Eye (tissue), 1 donor: ENCODE measurements at places on chromosomes 7 and 10.

GRCh38 chr7:130274296-130274695, 7.6 kb downstream of the CPA2 start:
- DNase-seq, result no peak

DNA sequence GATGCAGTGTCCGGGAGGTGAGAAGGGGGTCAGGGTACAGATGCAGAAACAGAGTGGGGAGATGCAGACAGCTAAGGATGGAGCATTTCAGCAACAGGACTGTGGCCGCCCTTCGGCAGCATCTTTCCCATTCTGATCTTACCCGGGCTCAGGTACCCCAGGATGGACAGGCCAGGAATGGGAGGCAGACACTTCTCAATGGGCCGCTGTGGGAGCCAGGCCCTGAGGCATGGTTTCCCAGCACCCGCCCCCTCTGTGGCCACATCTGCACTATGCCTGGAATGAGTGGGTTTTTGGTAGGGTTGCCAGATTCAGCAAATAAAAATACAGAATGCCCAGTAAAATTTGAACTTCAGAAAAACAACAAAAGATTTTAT, 105.2 kb upstream of the CTBP2 start:
- DNase-seq, result no peak

DNA sequence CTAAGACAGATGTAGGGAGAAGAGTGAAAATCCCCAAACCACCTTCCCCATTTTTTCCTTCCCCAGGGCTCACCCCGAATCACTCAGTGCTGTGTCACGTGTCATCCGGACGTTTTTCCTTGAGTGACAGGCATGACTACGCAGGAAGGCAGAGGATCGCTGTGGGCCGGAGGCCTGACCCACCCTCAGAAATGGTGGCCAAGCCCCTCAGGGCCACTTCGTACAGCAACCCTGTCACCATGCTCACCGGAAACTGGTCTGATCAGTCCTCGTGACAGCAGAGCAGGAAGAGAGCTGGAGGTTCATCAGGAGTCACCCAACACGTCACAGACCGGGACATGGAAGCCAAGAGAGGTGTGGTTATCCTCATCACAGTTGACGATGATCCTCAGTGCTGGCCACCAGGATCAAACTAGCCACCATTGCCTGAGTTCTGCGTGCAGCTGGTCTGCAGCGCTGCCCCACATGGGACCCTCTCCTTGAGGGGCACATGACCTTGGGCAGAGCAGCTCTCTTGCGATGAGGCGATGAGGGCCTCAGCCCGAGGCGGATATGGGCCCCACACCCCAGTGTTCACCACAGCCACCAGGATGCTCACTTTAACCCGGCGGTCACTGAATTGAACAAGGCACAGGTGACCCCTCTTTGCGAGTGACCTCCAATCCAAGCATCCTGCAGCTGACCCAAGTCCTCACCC, 99.3 kb upstream of the INSIG1 start:
- no peak for DNase-seq

DNA sequence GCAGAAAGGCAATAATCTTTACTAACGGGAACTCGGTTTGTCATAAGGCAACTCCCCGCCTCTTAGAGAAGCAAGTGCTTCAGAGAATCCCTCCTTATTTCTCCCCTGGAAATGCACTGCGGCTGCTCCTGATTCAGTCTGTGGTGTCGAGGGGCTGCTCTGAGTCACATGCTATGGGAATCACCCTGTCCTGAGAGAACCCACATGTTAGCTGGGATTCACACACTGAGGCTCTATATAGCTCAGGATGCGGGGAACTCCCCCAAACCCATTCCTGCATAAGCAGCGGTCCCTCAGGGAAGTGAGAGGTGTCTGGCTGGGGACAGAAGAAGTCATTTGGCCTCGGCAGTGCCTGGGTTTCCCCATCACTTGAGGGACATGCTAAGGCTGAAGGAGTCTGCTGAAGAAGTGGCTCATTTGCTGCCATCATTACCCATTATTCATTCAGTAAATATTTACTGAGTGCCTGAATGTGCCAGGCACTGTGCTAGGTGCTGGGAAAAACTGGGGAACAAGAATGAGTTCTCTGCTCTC, 87.5 kb downstream of the ATXN7L1 start:
- DNase-seq, result no peak

- DNase-seq, result no peak
Observed at GRCh38 chr7:122651451-122651850, 47.5 kb downstream of the RNF133 start.

DNA sequence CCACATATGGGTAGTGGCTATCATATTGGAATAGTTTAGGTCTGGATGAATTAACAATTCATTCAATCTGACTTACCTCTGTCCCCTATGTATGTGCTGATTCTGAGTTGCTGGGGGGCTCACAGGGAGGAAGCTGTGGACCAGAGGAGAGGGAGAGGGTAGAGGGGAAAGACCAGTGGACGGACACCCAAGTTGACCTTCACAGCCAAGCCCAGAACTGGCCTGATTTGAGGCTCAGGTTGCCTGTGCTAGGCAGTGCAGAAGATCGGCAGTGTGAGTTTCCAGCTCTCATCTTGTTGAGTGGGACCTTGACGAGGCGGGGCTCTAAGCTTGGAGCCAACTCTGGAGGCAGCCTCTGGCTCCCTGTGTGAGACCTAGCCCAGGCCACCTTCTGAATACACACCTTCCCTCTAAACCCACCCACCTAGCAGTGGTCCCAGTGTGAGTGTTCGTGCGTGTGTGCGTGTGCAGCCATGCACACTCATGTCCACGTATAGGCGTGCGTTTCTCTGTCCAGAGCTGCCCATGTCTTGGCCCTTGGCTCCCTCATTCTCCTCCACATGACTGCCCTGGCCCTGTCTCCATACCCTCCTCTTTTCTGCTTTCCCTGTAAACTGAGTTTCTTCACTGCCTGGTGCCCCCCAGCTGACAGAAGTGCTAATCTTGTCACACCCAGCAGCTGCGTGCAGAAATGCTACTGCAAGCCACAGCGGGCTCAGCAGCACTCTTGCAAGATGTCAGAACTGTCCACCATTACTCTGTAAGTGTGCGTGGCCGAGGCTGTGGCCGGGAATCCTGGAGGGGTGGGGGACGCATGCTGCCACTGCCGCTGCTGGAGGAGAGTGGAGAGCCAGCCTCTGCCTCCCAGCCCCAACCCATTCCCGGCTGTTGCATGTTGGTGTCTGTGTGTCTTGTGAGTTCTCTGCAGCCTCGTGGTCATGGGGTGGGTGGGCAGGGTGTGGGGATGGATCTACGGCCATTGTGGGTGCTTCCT, 47.6 kb downstream of the ADCYAP1R1 start:
- DNase-seq, result no peak

GRCh38 chr7:6315746-6316145, 43.3 kb upstream of the CYTH3 start:
- no peak for DNase-seq

DNA sequence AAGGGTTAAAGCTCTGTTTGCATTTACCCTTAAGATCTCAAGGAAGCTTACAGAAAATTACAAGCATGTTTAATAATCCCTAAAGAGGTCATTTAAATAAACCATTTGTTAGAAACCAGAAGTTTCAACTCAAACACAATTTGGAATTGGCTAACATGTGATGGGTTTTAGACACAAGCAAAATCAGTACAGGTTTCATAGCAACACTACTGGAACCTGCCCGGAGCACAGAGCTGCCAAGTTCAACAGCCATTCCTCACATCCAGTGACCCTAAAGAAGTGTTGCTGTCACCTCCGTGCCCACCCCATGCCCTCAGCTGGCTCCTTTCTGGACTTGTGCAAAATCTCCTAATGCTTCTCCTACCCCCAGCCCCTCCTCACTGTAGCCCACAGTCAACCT, 338.8 kb upstream of the AUTS2 start:
- DNase-seq, result no peak

DNA sequence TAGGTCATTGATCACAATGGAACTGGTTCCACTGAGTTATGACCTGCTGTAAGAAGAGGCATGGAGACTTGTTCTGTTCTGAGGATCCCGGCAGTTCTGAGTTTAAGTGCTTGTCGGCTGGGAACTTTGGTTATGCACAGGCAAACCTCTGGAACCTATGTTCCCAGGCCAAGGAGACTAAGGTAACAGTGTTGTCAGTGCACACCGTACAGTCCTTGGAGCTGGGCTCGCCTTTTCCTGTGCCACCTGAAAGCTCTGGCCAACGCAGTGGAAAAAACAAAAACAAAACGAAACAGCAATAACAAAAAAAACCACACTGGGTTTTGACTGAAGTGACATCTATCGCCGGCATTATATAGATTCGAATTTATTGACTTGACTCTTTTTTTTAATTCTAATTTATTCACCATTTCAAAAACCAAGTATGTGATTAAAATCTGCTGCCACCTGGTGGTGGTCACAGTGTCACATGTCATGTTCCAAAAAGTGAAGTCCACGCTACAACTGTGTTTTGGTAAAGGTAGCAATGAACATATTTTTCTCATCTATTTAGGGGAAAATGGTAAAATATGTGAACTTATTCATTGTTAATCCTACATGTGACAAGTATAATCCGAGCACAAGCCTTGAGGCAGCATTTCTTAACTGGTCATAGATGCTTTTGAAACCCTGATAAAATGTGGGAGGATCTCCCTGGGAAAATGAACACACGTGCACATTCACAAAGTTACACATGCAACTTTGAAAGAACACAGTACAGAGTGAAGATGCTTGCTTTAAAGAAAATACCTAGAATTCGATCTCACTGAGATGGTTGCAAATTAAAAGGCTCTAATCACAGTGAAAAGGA, 113.8 kb upstream of the PPP2R2D start:
- DNase-seq, result peak; percentile 82

- peak; percentile 17 for DNase-seq
Observed at GRCh38 chr7:54985426-54986330, 33.1 kb upstream of the EGFR start.

GRCh38 chr7:5255832-5256231, 26.9 kb upstream of the SLC29A4 start:
- no peak for DNase-seq

GRCh38 chr10:77717336-77717735, 79.7 kb upstream of the KCNMA1 start:
- no peak for DNase-seq

DNA sequence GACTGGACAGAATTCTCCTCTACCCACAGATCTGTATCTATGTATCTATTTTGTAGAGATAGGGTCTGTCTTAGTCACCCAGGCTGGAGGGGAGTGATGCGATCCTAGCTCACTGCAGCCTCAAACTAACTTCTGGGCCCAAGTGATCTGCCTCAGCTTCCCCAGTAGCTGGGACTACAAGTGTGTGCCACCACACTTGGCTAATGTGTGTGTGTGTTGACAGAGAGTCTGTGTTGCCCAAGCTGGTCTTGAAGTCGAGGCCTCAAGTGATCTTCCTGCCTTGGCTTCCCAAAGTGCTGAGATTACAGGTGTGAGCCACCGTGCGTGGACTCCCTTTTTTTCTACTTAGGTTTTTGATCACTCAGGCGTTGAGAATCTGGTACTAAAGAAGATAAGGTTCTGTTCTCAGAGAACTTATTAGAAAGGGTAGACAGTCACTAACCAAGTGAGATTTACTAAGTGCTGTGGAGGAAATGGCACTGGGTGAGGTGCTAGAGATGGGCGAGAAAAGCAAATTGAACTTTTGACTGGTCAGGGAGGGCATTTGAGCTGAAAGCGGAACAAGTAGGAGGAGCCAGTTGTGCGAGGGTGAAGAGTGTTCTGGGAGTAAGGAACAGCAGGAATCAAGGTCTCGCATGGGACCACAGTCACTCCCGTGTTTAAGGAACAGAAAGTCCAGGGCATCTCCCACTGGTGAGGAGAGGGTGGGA, 18.0 kb downstream of the NDUFB2 start:
- DNase-seq, result no peak

DNA sequence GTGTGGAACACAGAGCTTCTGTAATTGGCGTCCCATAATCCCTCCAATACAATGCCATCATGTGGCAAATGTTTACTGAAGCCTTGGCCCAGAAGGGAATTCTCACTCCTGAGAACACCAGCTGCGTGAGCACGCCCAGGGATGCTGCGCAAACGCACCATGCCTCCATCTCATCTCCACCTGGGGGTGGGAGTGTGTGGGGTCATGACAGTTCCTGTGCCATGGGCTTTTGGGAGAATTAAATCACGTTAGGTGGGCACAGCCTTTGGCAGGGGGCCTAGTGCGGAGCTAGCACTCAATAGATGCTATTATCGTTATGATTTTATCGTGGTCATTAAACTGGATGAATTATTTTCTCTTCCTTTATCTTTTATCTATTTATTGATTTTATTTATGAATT, 15.8 kb downstream of the WDFY4 start:
- DNase-seq, result no peak

DNA sequence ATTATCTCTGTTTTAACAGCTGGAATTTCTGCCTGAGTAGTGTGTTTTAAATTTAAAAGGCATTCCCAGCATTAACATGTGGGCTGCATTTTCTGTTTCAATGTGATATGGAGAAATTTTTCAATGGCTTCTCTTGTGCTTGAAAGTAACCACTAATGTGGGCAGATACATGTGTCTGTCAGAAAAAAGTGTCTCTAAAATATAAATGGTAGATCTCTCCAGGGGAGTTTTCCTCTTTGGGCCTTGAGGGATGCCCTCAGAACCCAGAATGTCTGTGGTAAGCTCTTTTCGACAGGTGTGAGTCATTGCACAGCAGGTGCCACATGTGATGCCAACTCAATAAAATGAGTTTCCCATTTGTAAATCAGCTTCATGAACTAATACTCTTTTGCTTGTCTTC, 221.1 kb downstream of the SEMA3E start:
- DNase-seq, result peak; percentile 63

- DNase-seq, result peak; percentile 70
Observed at GRCh38 chr7:19146699-19147098, 1.5 kb upstream of the FERD3L start.

DNA sequence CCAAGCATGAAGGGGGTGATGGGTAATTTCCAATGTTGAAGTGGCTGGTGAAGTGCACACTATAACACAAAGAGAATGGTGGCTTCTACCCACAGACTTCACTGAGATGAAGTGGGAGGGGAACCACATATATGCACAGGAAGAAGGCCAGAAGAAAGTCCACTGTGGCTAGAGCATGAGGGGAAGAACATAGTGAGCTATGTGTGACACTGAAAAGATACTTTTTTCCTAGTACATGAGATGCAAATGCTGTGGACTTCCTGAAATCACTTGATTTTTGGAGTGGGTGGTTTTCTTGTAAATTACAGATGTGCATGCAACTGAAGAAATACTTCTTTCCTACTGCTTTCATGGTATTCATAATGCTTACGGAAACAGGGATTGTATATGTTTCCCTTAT, 115.6 kb upstream of the PHYHIPL start:
- no peak for DNase-seq

- DNase-seq, result peak; percentile 65
Observed at GRCh38 chr10:90856964-90857634, 740 bp downstream of the HTR7 start.

- DNase-seq, result no peak
Observed at GRCh38 chr10:71084818-71085126, 127.6 kb upstream of the UNC5B start.

- no peak for DNase-seq
Observed at GRCh38 chr10:118698421-118698820, 56.3 kb downstream of the CACUL1 start.

GRCh38 chr7:129270077-129270476, 45.2 kb downstream of the AHCYL2 start:
- DNase-seq, result no peak
